ENCODE measurements at places on chromosomes 2 and 18. TPM values are rescaled to one million over a fixed set of nuclear protein-coding genes. Genes with fewer than 3 reads are reported as not detected.

DNA sequence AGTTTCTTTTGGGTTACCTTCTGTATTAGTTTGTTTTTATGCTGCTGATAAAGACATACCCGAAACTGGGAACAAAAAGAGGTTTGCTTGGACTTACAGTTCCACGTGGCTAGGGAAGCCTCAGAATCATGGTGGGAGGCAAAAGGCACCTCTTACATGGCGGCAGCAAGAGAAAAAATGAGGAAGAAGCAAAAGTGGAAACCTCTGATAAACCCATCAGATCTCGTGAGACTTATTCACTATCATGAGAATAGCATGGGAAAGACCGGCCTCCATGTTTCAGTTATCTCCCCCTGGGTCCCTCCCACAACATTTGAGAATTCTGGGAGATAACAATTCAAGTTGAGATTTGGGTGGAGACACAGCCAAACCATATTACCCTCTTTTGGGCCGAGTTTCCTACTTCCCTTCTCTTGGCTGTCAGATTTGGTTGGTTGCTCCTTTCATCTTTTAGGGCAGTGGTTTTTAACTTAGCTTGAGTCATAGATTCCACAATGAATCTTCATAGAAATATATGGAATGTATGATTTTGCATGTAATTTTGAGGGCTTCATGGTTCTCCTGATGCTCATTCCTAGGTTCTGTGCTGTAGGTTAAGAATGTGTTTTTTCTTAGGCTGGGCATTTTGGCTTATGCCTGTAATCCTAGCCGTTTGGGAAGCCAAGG, 44.2 kb downstream of the CEP192 start:
- DNase-seq = no peak

The NGEF gene
- total RNA-seq = 0.47 TPM

DNA sequence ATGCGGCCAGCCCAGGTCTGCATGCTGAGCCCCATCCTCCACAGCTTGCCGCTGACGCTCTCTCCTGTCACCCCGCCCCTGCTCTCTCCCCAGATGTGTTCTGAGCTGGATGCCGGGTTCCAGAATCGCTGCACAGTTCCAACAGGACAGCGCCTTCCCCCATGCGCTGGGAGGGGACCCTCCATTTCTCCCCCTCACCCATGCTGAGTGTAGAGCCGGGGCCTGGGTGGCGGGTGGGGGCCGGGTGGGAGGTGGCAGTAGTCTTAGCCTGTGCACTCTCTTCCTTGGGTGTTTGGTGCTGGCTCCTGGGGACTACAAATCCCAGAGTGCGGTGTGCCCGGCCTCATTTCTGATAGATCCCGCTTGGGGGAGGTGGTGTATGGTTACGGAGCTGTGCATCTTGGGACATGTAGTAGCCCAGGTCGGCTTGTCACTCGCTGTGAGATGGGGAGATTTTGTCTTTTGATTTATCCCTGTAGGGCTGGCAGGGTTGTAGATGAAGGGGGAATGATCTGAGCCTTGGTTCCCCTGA, 6.8 kb downstream of the DNAJB2 start:
- DNase-seq = no peak

GRCh38 chr2:72082887-72083286, 64.8 kb downstream of the CYP26B1 start:
- no peak for DNase-seq

GRCh38 chr2:72106978-72107377, 40.7 kb downstream of the CYP26B1 start:
- no peak for DNase-seq

DNA sequence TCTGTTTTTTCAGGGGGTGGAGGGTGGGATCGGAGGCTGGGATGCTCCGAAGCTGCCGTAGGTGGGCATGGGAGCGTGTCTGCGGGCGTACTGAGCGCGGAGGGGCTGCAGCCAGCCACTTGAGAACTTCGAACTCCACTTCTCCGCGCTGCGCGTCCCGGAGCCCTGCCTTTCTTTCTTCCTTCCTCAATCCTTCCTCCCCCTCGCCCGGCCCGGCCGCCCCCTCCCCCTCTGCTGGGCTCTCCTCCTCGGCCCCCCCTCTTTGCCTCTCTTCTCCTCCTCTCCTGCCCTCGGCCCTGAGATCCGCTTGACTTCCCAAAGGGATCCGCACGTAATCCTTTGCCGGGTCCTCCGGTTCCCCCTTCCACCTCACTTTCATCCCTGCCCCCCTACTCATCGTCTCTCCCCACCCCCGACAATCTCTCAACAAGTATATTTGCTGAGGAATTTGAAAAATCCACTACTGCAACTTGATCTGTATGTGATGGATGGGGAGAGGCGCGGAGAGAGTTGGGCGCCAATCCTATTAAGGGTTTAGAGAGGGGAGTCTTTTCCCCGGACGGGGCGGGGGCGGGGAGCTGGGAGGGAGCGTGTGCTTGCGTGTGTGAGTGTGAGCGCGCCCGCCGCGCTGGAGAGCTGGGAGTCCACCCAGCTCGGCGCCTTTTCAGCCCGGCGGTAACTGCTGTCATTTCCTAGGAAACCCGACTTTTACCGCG, 1.1 kb downstream of the GLI2 start:
- DNase-seq = no peak

DNA sequence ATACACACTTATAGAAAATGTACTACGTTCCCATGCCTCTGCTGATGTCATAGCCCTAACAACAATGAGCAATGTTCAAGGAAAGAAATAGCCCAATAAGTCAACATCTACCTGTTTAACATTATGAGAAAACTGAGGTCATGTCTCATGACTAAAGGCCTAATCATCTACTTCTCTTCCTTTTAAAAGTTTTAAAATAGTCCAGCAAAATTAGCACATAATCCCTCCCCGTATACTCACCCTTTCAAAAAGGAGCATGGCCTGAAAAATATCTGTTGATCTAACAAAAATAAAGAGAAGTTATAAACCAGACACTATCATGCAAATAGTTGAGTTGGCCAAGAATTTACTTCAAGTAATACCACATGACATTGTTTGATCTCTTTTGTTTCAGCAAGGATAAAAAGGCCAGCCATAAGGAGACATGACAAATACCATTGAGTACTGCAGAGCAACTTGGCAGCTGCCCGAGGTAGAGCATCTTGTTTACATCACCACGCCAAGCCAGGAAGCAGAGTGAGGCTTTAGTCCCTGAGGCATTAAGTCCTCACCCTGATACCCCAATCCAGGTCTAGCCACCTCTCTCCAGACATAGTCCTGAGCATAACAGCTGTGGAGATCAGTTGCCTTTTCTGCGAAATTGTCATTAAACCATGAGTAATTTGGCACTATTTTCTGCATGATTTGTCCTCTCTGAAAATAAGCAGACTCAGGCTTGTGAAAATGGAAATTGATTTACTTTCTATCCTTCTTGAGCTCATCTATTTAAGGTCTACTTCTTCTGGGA, 137.4 kb upstream of the ETAA1 start:
- no peak for DNase-seq

The ALPI gene
- not detected for total RNA-seq

DNA sequence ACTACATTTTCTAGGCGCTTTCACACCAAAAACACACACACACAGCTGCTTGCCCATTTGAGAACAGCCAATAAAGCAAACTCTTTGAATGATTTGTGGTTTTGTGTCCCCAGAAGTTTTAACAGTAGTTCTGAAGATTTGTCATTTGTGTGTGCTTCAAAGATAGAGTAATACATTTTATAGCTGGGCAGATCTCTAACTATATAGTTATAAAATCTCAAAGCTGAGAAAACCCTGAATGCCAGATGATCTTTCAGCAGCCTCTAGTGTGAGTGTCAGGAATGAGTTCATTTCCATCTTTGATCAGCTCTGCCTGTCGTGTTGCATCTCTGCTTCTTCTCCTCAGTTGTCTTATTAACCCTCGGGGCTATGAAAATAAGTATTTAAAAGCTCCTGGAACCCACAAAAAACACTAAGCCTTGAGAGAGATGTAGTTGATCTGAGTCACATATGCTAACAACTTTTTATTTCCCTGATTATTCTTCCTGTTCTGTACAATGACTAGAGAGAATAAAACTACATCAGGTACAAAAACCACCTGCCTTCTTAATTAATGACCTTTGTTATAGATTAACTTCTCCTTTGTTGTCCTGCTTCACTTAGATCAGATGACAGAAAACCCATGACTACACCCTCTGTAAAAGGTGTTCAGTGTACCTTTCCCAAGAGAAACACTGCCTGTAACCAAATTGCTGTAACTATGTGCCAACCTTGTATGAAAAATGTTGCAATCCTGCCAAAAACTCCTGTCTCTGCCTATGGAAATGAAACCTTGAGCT, 30.0 kb upstream of the SLC3A1 start:
- no peak for DNase-seq

GRCh38 chr2:118604811-118605210, 242.6 kb downstream of the EN1 start:
- DNase-seq = no peak

DNA sequence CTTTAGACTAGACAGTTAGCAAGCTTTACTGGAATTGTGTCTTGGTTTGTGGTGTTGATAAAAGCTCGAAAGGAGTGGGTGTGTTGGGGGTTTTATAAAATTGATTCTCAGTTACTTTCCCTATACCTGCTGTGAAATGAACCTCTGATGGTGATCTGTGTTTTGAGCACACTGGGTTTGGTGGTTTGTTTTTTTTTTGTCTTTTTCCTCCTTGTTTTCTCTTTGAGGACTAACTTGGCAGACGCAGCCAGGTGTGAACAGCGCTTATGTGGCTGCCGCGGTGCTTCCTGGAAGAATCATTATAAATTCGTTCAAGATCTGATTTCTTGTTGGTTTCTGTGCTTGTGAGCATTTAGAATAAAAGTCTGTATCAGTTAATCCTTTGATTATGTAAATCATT, 28.5 kb downstream of the GRHL1 start:
- DNase-seq = no peak

DNA sequence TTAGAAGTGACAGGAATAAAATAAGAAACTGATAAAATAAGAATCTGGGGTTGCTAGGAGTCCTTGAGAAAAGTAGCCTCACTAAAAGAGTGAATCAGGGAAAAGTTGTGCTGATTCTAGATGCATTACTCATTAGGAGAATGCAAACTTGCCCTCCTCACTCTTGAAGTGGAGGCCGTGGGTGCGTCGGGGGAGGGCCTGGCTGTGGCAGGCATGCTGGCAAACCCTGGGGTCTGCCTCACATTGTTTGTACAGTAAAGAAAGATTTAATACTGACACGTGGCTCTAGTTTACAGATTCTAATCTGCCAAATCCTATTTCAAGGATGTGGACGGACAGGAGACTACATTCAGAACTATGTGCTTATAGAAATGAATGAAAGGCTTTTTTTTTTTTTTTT, 41.9 kb downstream of the TANC1 start:
- no peak for DNase-seq

DNA sequence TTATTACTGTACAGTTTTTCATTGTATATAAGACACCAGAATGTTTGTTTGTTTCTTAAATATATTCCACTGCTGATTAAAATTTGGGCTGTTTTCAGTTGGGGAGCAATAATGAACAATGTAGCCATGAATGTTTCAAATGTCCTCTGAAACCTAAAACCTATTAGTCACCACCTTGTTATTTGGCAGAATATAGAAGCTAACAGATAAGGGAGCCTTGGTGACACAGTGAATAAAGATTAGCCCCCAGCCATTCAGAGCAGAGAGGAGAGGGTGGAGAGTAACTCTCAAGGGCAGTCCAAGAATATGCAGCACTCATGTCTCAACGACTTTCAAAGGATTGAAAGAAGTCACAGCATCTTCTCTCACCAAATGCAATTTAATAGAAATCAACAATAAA, 43.1 kb upstream of the ATP8B1 start:
- DNase-seq = no peak

The VWA3B gene
- not detected for total RNA-seq

Measured in glomerular endothelial cell (primary cell).